ENCODE measurements at places on chromosomes 6 and 20.

- DNase-seq: no peak
Observed at GRCh38 chr6:117264369-117264691, 1.0 kb upstream of the VGLL2 start.

DNA sequence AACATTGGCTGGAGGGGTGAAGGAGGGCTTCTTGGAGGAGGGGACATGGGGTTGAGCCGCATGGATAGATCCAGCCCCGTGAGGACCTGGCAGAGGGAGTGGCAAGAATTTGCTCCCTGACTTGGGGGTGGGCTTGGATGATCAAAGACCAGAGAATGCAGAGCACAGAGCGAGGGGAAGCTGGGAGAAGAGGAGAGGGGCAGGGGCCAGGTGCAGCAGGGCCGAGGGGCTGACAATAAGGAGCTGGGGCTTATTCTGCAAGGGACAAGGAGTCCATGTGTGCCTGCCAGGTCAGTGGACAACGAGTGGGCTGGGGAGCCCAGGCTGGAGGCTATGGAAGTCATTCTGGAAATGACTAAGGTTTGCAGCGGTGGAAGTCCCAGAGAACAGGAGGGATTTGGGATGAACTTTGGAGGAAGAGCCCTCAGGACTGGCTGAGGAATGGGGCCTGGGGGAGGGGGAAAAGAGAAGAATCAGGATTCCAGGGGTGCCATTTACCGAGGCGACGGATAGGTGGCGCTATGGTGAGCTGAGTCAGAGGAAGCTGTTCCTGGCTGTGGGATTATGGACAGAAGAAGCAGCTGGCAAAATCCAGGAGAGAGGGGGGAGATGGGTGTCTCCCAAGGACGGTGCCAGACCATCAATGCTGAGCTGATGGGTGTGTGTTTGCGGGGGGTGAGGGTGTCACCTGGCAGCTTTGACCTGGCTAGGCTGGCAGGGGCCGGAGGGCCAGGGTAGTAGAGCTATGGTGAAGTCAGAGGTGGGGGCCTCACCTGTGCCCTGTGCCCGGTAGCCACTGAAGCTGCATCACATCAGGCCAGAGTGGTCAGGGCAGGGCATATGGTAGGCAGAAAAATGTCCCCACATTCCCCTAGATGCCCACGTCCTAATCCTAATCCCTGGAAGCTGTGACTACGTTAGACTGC lies 7.8 kb downstream of the KCNG1 start:
- peak; percentile 29 for DNase-seq

- peak; percentile 54 for DNase-seq
Observed at GRCh38 chr6:127879685-127880084, 21.2 kb downstream of the THEMIS start.

- no peak for DNase-seq
Observed at GRCh38 chr6:161956082-161956481, 682.2 kb upstream of the AGPAT4 start.

DNA sequence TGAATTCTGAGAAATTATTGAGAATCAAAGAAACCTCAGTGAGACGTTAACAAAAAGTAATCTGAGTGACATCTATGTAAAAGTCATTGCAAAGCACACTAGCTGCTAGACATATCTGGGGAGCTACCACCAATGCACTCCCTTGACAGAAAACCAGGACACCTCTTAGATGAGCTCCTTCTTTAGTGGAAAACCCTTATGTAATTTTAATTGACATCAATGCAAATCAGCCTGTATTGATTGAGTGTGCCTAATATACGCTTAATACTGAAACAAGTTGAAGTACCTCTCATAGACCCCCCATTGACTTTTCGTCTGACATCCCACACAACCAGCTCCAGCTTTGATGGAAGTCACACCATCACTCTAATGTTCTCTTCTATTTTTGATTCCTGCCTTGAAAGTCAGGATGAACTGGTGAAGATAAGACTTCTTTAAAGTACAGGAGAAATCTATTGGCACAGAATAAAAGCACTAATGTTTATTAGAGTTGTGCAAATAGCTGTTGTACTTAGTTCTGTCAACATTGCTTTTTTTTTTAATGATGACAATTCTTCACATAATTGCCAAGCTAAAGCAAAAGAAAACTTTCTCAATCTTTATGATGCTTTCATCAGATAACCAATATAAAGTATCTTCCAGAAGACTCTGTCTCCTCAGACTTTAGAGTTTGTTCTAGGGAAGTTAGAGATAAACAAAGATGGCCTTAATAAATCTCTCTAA lies 98.0 kb upstream of the FAM8A1 start:
- no peak for DNase-seq

DNA sequence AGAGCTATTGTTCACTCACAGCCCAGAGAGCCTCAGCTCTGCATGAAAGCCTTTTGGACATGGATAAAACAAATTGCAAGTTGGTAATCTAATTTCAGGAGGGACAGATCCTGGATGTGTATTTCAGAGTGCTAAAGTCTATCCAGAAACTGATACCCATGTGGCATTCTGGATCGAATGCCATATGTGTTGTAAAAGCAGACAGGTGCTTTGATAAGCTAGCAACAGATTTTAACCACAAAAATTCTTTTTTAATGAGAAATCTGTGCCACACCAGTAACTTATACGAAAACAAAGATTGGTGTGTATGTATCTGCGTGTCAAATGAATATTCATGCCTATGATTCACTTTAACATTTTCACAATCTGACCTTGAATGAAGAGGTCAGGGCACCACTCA lies 936.6 kb upstream of the MAP3K7 start:
- no peak for DNase-seq

GRCh38 chr6:120228297-120228696 lies 878.7 kb upstream of the MAN1A1 start:
- no peak for DNase-seq

- DNase-seq: no peak
Observed at GRCh38 chr20:41379551-41379950, 12.9 kb upstream of the EMILIN3 start.

DNA sequence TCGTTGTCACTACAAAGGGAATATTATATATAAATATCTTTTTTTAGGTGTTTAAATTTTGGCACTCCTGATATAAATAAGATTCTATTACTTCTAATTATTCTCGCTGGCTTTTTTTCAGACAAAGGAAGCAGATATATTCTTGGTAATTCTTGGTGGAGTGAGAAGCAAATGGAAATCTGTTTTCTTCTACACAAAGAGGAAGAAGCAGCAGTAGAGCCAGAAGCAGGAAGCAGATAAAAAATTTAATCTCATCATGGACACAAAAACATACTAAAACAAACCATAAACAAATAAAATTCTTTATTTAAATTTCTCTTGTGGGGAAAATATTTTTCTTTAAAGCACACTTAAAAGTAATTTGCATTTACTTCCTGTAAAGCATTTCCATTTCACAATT lies 3.7 kb upstream of the KIAA0319 start:
- no peak for DNase-seq

- DNase-seq: no peak
Observed at GRCh38 chr6:157462956-157463742, 82.2 kb downstream of the ZDHHC14 start.

DNA sequence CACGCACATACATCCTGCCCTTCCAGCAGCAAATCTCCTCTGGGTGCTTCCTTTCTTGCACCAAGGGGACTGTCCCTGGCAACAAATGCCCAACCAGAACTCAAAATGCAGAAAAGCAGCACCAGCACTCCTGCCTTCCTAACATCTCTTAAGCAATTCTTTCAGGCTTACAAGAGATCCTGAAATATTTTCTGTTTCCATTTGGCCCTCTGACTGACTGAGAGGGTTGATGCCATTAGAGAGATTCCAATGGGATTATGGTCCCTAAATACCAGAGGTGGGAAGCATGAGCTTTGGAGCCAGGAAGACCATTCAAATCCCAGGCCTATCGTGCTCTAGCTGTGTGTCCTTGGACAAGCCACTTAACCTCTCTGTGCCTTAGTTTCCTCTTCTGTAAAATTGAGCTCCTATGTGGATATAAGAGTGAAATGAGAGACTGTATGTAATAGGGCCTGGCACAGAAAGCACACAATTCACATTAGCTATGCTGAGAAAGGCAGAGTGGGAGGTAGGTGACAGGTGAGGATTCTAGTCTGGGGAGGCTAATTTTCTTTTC lies 56.8 kb downstream of the PRDM1 start:
- no peak for DNase-seq

DNA sequence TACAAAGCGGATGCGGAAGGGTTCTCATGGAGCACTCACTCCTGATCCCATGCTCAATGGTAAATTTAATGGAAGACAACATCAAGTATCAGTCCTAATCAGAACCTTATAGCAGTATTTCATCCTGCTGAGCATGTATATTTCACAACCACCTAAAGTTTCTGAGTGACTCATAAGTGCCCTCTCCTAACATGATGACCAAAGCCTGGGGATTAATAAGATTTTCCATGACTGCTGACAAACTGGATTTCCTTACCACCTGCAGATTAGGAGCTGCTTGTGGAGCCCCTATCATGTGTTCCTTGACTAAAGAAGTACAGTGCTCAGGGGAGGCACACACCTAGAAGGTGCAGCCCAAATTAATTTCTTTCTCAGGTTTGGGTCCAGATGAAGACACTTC lies 112.8 kb downstream of the INSM1 start:
- no peak for DNase-seq

DNA sequence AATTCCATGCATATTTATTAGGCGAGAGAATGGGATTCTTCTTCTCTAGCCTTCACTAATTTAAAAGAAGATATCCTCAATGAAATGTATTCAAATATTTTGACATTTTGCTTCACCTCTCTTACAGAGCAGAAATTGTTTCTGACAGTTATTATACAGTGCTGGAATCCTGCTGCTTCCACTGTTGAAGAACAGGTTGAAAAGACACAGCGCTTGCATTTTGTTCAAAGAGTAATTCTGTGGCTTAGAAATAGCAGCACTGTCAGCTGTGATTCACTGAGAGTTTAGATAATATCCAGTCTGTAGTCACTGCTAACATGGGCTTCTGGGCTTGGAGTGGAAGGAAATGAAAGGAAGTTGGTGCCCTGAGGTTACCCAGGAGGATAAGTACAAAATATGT lies 117.1 kb upstream of the FBXL4 start:
- DNase-seq: no peak

GRCh38 chr6:167849846-167850459 lies 23.2 kb downstream of the AFDN start:
- no peak for DNase-seq
